ENCODE measurements at places on chromosomes 1 and 21. TPM values are rescaled to one million over a fixed set of nuclear protein-coding genes. Genes with fewer than 3 reads are reported as not detected.

IFNLR1 gene
- 2.2 TPM for total RNA-seq

TAS1R1 gene
- 0.04 TPM for total RNA-seq

CLDN8 gene
- not detected for total RNA-seq

PARP1 gene
- total RNA-seq: 239 TPM

CHIT1 gene
- 0.03 TPM for total RNA-seq

KAZN gene
- 1.2 TPM for total RNA-seq

TARDBP gene
- 85.0 TPM for total RNA-seq

CFAP107 gene
- total RNA-seq: not detected

BEST4 gene
- total RNA-seq: not detected

AVPR1B gene
- not detected for total RNA-seq

PLK3 gene
- 34.2 TPM for total RNA-seq

RAB25 gene
- total RNA-seq: not detected

HSD3B1 gene
- total RNA-seq: not detected

COL24A1 gene
- total RNA-seq: 0.04 TPM

CFHR4 gene
- not detected for total RNA-seq

AMY1B gene
- total RNA-seq: not detected

PPP2R5A gene
- 19.2 TPM for total RNA-seq

LIN28A gene
- total RNA-seq: not detected

ZBTB7B gene
- 21.1 TPM for total RNA-seq

C8A gene
- not detected for total RNA-seq

NBPF10 gene
- total RNA-seq: 1.4 TPM

PLEKHM2 gene
- total RNA-seq: 28.5 TPM

RALGPS2 gene
- total RNA-seq: 30.4 TPM

OR10K2 gene
- total RNA-seq: not detected

TRPM2 gene
- total RNA-seq: 11.1 TPM

APCS gene
- not detected for total RNA-seq

RAP1A gene
- 18.7 TPM for total RNA-seq

SMYD3 gene
- total RNA-seq: 29.7 TPM

AQP10 gene
- total RNA-seq: not detected

TAL1 gene
- total RNA-seq: 0.05 TPM

UBXN10 gene
- not detected for total RNA-seq

PRRX1 gene
- total RNA-seq: 34.6 TPM
